ENCODE measurements at places on chromosomes 7 and 10. TPM values are rescaled to one million over a fixed set of nuclear protein-coding genes. Genes with fewer than 3 reads are reported as not detected.

TMEM273 gene
- not detected for total RNA-seq

COL28A1 gene
- total RNA-seq = 7.3 TPM

- H3K4me3 ChIP-seq = no peak overlapping the region
- H3K36me3 ChIP-seq = no peaks in the 10 kb centered on the region
- H3K27ac ChIP-seq = no peak overlapping the region
- H3K27me3 ChIP-seq = no peaks in the 10 kb centered on the region
- peaks cover 27% of the 10 kb centered on the region for H3K4me1 ChIP-seq
- DNase-seq = no peak
Observed at GRCh38 chr7:148712678-148713329, 14.1 kb downstream of the CUL1 start.

- no peak for DNase-seq
- no peaks in the 10 kb centered on the region for H3K4me1 ChIP-seq
- H3K27me3 ChIP-seq = no peaks in the 10 kb centered on the region
- H3K4me3 ChIP-seq = no peak overlapping the region
- no peak overlapping the region for H3K27ac ChIP-seq
Observed at GRCh38 chr7:94195201-94195600, 191.0 kb upstream of the BET1 start.

DNA sequence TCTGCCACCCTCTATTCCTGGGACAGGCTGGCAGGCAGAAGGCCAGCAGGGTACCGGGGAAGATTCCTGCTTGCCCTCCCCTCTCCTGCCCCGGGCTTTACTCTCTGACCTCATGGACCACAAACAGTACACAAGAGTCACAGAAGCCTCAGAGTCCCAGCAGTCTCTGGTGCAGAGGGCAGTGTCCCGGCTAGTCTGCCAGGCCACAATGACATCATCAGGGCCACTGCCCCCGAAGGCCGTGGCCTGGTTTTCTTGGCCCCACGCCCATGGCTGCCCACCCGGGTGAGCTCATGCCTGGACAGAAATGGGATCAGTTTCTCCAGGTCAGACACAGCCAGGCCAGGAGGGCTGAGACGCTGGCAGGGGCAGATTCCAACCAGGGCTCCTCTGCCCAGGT is 91.9 kb downstream of the MYL10 start:
- no peaks in the 10 kb centered on the region for H3K4me1 ChIP-seq
- DNase-seq = no peak
- H3K27me3 ChIP-seq = no peaks in the 10 kb centered on the region
- H3K4me3 ChIP-seq = no peak overlapping the region
- H3K27ac ChIP-seq = no peak overlapping the region

DNA sequence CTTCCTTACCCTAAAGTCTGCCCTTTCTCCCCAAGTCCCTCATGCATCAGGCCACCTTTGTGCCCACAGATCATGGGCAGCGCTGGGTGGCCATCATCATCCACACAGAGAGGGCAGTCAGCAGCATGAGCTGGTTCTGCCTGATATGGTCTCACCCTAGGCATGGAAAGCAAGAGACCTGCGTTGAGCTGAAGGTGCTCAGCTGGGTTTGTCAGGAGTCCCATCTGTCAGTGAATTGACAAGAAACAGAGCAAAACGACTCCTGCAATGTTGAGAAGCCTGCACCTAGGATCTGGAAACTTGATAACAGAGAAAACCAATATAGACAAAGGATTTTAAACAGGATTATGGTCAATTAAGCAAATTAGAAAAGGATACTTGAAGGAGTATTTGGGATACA is 242.7 kb upstream of the PRSS1 start:
- no peaks in the 10 kb centered on the region for H3K36me3 ChIP-seq
- H3K4me3 ChIP-seq = no peak overlapping the region
- H3K27ac ChIP-seq = no peak overlapping the region

DNA sequence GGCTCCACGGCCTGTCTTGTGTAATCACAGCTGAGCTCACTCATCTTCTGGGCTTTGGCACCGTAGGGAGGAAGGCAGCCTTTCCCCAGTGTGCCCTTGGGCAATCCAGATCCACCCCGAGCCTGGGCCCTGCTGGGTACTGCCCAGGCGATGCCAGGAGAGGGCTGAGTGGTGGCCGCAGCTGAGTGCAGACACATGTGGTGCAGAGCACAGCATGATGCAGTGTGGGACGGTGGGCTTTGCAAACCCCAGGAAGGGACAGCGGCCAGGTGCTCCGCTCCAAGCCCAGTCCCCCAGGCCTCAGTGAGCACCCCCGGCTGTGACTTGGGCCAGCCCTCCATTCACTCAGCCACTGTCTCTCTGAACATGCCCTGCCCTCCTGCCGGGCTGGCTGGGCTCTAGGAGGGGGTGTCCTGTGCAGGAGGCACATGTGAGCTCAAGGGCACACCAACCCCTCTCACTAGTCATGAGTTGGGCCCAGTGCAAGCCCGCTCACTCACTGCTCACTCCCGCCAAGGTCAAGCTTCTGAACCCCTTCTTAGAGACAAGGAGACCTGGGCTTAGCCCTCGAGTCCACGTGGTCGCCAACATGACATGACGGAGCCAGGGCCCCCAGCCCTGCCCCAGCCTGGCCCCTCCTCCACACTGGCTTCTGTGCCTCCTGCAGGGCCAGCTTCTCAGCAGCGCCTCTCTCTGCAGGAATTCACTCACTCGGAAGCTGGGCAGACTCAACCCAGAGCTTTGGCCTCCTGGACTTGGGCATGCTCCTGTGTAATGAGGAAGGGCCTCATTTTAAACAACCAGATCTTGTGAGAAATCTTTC is 77.5 kb upstream of the INSIG1 start:
- H3K36me3 ChIP-seq = no peaks in the 10 kb centered on the region
- H3K27ac ChIP-seq = no peak overlapping the region
- DNase-seq = no peak
- no peak overlapping the region for H3K4me3 ChIP-seq

- H3K4me3 ChIP-seq = no peak overlapping the region
- H3K27me3 ChIP-seq = no peaks in the 10 kb centered on the region
- H3K4me1 ChIP-seq = no peaks in the 10 kb centered on the region
- no peak for DNase-seq
Observed at GRCh38 chr7:25009257-25009656, 29.3 kb upstream of the OSBPL3 start.

Measured in Caco-2 (cell line).